Thoracic aorta (tissue), 2 donors: ENCODE measurements at places on chromosomes 1 and 21.

GRCh38 chr1:33004613-33005012 lies 32.1 kb downstream of the AK2 start:
- H3K4me3 ChIP-seq: no peak overlapping the region

DNA sequence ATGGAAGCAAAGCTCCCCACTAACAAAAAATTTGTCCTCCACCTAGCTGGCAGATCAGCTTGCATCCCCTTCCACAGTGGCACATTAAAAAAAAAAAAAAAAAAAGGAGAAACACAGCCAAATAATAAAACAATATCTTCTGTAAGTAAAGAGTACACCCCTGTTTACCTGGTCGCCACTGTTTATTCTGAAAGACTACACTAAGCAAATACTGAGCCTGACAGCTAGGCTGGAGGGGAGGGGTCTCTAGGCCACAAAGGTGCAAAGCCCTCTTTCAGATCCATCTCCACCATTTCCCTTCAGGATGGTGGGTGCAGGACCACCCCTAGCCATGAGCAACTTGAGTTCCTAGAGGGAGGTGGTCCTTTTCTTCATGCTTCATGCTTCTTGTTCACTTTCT lies 22.8 kb upstream of the SLC45A3 start:
- H3K36me3 ChIP-seq: no peaks in the 10 kb centered on the region
- no peaks in the 10 kb centered on the region for H3K4me1 ChIP-seq
- H3K27me3 ChIP-seq: no peaks in the 10 kb centered on the region
- DNase-seq: no peak
- H3K4me3 ChIP-seq: no peak overlapping the region

DNA sequence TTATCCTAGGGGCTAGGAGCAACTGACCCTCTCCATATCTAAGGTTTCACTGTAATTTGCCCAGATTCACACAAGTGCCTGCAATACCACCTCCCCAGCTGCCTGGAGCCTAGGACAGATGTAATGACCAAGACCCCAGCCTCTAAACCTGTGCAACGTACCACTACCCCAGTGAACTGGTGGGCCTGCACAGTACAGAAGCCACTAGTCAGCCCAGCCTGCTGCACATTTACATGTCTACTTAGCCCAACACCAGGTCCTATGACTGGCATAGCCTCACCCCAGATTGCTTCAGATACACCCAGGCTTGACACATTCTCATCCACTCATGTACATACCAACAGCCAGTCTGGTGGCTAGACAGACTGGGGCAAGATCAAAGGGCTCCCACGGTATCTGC lies 1336.6 kb downstream of the BRINP3 start:
- no peak overlapping the region for H3K27ac ChIP-seq
- no peak overlapping the region for H3K4me3 ChIP-seq
- H3K4me1 ChIP-seq: no peaks in the 10 kb centered on the region
- H3K27me3 ChIP-seq: no peaks in the 10 kb centered on the region
- no peaks in the 10 kb centered on the region for H3K36me3 ChIP-seq

GRCh38 chr1:157833145-157833544 lies 8.5 kb downstream of the CD5L start:
- no peaks in the 10 kb centered on the region for H3K4me1 ChIP-seq
- H3K4me3 ChIP-seq: no peak overlapping the region
- H3K36me3 ChIP-seq: no peaks in the 10 kb centered on the region
- no peaks in the 10 kb centered on the region for H3K27me3 ChIP-seq
- no peak for DNase-seq
- H3K27ac ChIP-seq: no peak overlapping the region

DNA sequence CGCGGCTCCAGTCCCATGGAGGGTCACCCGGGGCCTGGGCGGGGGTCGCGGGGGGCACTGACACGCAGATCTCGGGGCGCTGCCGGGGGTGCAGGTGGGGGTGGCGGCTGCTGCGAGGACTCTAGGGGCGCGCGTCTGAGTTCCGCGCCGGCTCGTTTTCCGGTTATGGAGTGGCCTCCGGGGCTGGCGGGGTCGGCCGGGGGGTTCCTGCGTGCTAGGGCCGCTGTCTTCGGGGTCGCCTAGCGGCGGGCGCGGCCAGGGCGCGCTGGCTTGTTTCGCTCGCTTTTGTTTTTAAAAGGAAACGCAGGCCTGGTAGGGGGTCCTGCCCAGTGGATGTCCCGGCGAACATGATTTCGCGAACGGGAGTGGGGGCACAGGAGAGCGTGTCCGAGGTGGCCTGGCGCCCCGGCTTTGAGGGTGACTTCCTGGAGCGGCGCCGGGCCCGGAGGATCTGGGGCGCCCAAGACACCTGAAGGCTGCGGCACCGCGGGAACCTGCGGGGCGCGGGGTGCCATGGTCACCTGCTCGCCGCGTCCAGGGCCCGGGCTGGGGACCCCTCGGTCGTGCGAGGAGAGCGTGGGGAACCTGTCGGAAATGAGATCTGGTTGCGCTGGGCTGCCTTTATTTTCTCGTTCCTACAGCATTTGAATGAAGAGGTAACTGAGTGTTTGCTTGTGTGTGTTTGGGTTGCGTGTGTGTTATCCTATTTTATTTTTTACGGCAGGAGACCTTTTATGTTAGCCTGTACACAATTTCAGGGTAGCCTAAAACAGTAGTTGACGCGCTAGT lies 618 bp downstream of the ETS2 start:
- H3K36me3 ChIP-seq: no peaks in the 10 kb centered on the region
- H3K4me3 ChIP-seq: peak overlapping the region; percentile 82
- no peak for DNase-seq

GRCh38 chr1:147292631-147293251 lies 50.3 kb downstream of the CHD1L start:
- no peaks in the 10 kb centered on the region for H3K4me1 ChIP-seq
- H3K4me3 ChIP-seq: no peak overlapping the region
- DNase-seq: no peak
- H3K27ac ChIP-seq: peak overlapping the region; percentile 69

DNA sequence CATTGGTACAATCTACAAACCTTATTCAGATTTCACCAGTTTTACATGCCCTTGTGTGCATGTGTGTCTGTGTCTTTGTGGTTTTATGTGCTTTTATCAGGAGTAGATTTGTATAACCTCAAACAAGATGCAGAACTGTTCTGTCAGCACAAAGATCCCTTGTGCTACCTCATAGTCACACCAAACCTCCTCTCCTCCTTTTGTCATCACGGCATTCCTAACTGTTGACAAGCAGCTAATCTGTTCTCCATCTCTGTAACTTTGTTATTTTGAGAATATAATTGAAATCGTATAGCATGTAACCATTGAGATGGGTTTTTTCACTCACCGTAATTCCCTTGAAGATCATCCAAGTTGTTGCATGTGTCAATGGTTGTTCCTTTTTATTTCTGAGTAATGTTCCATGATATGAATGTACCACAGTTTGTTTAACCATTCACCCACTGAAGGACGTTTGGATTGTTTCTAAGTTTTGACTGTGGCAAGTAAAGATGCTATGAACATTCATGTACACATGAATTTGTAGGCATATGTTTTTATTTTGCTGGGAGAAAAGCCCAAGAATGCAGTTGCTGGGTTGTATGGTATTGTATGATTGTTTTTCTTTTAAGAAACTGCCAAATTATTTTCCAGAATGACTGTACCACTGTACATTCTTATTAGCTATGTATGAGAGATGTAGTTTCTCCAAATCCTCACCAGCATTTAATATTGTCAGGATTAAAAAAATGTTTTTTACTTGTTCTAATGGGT lies 78.1 kb upstream of the B3GALT2 start:
- no peaks in the 10 kb centered on the region for H3K36me3 ChIP-seq
- no peak overlapping the region for H3K4me3 ChIP-seq
- DNase-seq: no peak
- no peaks in the 10 kb centered on the region for H3K27me3 ChIP-seq
- H3K4me1 ChIP-seq: no peaks in the 10 kb centered on the region
- H3K27ac ChIP-seq: no peak overlapping the region

DNA sequence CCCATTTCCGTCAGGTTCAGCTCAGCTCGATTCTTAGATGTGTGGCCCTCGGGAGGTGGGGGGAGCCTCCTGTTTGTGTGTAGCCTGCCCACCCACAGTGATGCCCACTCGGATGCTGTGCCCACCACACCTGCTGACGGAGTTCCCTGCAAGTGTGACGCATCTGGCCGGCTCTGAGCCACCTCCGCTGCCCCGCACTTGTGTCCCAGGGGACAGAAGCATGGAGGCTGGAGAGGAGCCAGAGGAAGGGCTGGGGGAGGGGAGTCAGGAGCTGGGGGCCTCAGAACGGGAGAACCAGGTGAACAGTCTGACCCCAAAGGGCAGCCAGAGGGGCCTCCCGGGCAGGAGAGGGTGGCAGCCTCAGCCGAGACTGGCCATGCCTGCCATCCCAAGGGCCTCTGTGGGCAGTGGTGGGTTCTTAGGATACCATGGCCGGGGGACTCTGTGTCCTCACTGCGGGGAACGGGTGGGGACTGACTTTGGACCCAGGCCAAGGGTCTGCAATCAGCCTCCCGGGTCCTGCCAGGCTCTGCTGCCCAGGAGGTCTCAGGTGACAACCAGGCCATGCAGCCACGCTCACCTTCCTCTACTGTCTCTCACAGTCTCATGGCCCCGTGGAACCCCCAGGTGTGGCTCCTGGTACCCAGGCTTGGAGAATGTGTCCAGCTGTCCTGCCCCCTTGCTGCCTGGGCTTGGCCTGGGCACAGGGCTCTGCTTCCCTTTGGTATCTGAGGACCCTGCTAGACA lies 267.2 kb upstream of the VAMP3 start:
- no peak overlapping the region for H3K4me3 ChIP-seq
- no peaks in the 10 kb centered on the region for H3K36me3 ChIP-seq

DNA sequence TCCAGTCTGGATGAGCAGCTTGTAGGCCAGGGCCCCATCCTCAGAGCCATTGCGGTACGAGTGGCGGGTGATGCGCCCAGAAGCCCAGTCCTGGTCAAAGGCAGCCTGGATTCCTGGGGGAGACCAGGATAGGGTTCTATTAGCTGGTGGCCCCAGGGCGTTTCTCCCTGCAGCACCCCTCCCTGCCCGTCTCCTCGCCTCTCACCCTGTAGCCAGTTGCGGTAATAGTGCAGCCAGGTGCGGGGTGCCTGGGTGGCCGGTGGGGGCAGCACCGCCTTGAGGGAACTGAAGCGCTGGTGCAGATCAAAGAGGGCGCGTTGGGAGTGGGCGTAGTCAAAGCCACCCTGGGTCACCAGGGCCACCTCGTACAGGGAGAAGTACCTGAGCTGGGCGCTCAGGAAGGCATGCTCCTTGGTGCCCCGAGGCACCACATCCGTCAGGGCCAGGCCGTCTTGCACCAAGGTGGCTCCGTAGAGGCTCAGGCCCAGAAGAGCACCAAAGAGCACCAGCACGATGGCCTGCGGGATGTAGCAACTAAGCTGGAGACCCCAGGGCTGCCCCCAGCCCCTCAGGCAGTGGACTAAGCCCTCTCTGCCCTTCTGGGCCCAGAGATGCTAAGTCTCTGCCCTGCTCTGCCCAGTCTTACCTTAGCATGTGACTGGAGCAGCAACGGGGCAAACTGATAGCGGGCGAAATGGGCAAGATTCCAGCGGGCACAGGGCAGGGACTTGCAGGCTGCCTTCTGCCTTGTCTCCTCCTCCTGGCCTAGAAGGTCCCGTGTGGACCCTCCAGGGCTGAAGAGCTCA lies 15.7 kb downstream of the PTCH2 start:
- H3K27me3 ChIP-seq: no peaks in the 10 kb centered on the region
- no peak overlapping the region for H3K27ac ChIP-seq
- no peaks in the 10 kb centered on the region for H3K36me3 ChIP-seq
- DNase-seq: no peak
- H3K4me1 ChIP-seq: no peaks in the 10 kb centered on the region

DNA sequence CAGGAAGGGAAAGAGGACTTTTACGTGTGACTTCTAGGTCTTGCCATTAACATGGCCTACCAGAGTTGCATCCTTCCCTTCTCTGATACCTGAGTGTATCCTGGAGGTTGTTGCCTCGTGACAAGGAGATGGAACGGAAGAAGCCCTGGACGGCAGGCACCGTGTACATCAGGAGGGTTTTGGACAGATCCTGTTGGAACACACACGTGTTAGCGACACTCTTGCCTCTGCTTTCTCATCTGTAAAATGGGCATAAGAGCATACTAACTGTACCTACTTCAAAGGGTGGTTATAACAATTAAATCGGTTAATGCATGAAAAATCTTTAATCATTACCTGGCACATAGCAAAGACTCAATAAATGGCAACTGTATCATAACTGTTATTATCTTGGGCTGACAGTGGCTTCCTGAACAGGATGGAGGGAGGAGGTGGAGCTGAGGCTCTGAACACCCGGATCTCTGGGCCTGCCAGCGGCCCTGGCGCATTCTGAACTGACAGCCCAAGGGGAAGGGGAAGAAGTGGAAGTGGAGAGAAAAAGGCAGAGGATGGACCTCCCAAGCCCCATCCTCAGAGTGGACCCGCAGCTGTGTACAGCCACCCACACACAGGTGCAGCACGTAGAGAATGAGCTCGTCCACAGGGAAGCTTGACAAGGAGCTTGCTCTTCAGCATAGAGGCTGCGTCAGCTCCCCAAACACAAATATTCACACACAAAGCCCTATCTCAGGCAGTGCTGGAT lies 30.2 kb upstream of the EXOSC10 start:
- H3K36me3 ChIP-seq: peaks cover 75% of the 10 kb centered on the region
- no peak for DNase-seq
- H3K27me3 ChIP-seq: no peaks in the 10 kb centered on the region
- H3K4me3 ChIP-seq: no peak overlapping the region
- no peak overlapping the region for H3K27ac ChIP-seq

GRCh38 chr1:194296201-194296600 lies 1109.8 kb upstream of the B3GALT2 start:
- H3K4me3 ChIP-seq: no peak overlapping the region
- H3K36me3 ChIP-seq: no peaks in the 10 kb centered on the region
- no peaks in the 10 kb centered on the region for H3K27me3 ChIP-seq

DNA sequence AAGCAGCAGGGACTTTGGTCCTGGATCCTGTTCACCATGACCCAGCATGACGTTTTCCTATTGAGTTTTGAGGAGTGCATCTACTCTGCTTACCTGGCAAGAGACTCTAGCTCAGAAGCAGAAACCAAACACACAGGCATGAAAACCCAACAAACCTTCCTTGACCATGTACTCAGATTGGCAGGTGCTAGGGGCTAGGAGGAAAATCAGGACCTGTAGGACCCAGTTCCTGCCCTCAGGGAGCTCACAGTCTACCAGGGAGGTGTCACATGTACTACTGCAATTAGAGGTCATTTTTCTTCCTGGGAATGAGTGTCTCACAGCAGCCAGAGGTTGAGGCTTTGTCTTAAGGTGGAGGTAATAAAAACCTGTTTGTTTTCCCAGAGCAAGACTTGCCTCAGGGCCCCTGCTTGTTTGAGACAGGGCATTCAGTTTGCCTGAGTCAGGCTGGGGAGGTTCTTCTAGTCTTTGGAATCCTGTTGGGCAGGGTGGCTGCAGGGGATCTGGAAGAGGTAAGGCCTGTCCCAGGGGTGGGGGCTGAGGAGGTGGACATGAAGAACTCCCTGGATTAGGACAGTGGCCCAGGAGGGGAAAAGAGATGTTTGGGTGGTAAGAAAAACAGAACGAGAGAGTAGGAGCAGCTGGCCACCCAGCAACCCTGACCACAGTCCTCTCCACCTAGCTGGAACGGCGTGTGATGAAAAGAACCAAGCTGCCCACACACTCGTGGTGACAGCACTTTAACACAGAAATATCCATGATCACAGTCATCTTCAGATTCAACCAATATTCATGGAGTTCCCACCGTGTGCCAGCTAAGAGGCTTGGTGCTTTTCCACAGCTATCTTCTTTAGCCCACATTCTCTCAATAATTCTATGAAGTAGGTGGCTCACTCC lies 30.8 kb downstream of the IER5 start:
- H3K27me3 ChIP-seq: no peaks in the 10 kb centered on the region
- no peaks in the 10 kb centered on the region for H3K36me3 ChIP-seq
- H3K27ac ChIP-seq: no peak overlapping the region
- no peaks in the 10 kb centered on the region for H3K4me1 ChIP-seq
- DNase-seq: no peak

- H3K4me3 ChIP-seq: no peak overlapping the region
- H3K36me3 ChIP-seq: no peaks in the 10 kb centered on the region
- H3K27ac ChIP-seq: no peak overlapping the region
- DNase-seq: no peak
Measured at GRCh38 chr1:68433395-68433794, 16.4 kb downstream of the RPE65 start.
